ENCODE measurements at places on chromosomes 2 and 18. TPM values are rescaled to one million over a fixed set of nuclear protein-coding genes. Genes with fewer than 3 reads are reported as not detected.

NT5DC4 gene
- total RNA-seq = not detected

UGT1A9 gene
- 1.5 TPM for total RNA-seq

- no peak for DNase-seq
These were observed 369.6 kb downstream of the NCKAP5 start for GRCh38 chr2:133198678-133199077.

GRCh38 chr18:10908760-10909159 is 240.6 kb downstream of the PIEZO2 start:
- DNase-seq = no peak

- no peak for DNase-seq
These were observed 132.4 kb upstream of the ST6GAL2 start for GRCh38 chr2:107018366-107018765.

DNA sequence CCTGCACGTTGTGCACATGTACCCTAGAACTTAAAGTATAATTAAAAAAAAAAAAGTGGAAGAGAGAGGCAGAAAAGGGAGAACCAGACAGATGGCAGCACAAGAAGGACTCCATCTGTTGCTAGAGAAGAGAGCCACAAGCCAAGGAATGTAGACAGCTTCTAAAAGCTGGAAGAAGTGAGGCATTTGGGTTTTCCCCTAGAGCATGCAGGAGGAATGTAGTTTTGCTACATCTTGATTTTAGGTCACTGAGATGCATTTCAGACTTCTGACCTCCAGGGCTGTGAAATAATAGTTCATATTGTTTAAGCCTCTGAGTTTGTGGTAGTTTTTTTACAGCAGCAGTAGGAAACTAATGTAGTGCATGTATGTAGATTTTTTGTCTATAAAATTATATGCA is 46.0 kb downstream of the CAVIN2 start:
- no peak for DNase-seq

SKA1 gene
- total RNA-seq = 0.39 TPM

C2orf80 gene
- total RNA-seq = not detected

All from ureter (tissue), 1 donor.